ENCODE measurements at places on chromosomes 16 and 17. TPM values are rescaled to one million over a fixed set of nuclear protein-coding genes. Genes with fewer than 3 reads are reported as not detected.

The TP53TG3F gene
- not detected for total RNA-seq

The MKS1 gene
- 10.0 TPM for total RNA-seq

The ITGAD gene
- 0.10 TPM for total RNA-seq

The CBX2 gene
- 2.1 TPM for total RNA-seq

The KRT222 gene
- 0.57 TPM for total RNA-seq

The PRR11 gene
- total RNA-seq = 1.1 TPM

The SLX4 gene
- total RNA-seq = 4.0 TPM

DNA sequence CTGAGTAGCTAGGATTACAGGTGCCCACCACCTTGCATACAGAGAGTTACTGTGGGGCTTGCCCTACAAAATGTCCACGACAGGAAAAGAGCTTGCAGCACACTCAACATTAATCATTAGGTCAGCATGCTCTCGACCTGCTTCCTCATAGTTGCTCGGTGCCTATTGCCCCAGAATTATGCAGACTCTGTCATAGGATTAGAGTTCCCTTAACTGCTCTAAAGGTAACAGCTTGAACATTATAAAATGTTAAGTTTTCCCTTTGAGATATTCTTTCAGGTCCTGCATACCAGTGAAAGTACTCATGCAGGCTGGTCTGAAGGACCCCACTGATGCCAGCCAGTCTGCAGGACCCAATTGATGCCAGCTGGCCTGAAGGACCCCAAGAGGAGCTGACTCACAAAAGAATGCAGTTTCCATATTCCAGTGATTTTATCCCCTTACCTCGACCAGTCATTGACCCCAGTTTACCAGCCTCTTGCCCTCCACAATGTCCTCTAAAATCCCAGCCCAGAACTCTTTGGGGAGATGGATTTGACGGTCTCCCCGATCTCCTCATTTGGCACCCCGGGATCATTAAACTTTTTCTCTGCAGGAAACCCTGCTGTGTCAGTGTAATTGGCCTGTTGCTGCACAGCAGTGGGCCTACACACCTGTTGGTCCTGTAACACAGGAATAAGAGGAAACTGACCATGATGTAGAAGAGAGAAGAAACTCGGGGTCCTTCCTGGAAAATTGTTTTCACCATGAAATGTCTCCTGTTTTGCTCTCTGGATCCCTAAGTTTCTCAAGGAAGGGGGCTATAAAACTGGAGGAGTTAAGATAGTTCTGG, 10.6 kb downstream of the ICAM2 start:
- DNase-seq = no peak

DNA sequence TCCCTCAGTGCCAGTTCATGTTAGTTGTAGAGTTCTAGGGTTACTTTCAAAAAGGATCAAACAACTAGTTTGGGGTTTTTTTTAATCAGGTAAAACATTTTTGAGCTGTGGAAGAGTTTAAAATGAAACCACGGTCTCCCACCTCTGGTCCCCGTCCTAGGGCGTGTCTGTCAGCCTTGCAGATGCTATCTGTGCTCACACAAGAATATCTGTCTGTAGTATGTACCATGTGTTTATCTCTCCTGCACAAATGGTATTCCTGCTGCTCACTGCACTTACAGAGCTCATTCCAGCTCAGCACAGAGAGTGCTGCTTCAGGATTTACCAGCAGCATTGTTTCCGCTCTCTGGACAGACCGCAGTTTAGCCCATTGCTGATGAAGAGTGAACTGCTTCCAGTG, 38.9 kb downstream of the UBN1 start:
- no peak for DNase-seq

DNA sequence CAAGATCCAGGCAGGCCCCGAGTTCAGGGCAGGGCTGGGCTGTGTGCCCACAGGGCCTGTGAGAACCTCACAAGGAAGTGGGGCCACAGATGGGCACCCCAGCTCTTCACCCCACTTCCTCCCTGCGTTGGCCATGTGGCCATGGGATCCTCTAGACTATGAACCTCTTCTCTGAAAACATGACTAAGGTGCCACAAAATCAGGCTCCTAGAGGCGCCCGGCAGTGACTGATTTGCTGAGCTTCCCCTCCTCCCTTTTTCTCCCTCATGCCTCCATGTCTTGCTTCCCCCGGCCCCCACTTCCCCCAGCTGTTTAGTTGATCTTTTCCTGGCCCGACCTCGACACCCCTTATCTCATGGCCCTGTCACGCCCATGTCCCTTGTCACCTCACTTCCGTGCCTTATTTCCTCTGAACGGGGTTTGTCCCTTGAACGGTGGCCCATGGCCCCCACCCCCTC, 87.1 kb downstream of the KCNJ12 start:
- DNase-seq = no peak

- DNase-seq = no peak
Measured at GRCh38 chr17:3896968-3897235, 4.0 kb upstream of the CAMKK1 start.

DNA sequence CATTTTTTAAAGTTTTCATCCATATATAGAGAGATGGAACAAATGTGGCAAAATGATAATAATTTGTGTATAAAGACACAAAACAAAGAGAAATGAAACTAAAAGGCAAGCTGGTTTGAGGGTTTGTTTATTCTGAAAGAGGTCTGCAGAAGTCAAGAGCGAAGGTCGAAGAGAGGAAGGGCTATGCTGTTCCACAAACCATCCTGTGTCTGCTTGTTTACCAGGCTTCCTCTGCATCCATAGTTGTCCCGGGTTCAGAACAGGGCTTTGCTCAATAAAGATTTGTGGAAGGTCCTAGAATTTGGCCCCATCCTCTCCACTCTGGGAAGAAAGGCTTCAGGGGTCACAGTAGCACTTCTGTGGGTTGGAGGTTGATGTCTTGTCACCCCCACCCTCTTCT, 2.4 kb upstream of the MARVELD3 start:
- no peak for DNase-seq

DNA sequence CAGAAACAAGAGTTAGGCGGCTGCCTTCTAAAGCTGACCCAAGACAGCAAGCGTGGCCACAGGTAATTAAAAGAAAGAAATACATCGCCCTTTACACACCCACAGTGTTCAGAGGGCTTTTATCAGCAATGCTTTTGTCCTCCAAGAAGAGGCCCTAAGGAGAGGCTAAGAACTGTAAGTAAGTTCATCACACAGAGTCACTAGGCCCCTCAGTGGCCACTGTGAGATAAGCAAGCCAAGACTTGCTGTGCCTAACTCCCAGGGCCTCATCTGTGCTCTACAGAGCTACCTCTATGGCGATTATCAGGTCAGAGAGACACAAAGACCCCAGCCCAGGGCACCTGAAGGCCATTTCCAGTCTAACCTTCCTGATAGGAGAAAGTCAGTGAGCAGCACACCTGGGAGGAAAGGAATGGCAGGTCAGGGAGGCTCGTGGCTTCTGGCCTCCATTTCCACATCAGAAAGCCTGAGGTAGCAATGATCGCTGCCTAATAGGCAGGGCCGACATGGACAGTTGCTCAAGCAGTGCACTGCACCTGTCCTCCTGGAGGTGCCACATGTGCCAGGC, 545.2 kb upstream of the CDH11 start:
- DNase-seq = no peak

DNA sequence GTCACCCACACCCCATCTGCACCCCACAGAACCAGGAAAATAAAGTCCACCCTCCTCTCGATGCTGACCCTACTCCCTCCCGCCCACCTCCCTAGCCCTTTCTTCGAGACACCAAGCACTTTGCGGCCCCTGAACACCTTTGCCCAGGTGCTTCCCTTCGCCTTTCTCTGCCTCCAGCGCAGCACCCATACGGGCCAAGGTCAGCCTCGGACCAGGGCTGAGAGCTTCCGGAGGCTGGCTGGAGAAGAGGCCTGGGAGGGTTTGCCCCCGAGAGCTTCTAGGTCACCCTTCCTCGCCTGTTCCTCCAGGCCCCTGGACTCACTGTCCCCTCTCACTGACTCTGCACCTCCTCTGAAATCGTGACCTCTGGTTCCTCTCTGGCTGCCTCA, 2.7 kb upstream of the NHERF2 start:
- DNase-seq = no peak

DNA sequence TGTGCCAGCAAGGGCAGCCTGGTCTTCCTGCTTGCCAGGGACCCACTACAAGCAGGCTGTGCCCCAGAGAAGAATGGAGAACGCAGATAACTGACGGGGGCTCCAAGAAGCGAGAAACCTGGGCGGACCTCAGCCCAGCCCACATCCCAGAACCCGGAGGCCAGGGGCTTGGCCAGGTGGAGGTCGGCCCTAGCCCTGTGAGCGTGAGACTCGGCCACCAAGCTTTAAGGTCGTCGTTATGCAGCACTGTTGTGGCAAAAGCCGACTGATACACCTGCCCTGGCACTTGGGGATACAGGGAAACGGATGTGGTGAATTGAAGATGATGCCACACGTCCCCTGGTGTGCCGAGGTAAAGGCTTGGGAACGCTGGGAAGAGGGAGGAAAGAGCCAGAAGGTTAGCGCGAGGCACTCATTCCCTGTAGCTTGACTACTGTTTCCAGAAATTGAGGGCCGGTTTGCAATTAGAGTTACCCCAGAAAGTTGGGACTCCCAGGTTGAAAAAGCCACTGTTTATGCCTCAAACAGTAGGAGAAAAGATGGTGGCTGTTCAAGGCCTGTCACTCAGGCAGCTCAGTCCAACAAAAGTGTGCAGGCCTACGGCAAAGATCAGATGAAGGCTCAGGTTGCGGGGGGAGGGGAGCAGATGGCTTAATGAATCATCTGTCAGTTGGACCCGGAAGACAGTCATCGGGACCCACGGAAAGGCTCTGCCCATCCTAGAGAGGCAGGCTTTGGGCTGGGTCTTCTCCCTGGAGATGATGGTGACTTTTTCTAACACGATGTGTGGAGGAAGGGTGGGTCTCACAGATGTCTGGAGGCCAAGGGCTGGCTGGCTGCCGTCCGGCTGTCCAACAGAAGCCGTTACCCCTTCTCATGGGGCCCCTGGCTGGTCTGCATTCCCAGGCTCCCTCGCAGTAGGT, 45.6 kb upstream of the BAHCC1 start:
- DNase-seq = no peak

- peak; percentile 95 for DNase-seq
Measured at GRCh38 chr16:30052671-30053372, 12.7 kb upstream of the ALDOA start.

DNA sequence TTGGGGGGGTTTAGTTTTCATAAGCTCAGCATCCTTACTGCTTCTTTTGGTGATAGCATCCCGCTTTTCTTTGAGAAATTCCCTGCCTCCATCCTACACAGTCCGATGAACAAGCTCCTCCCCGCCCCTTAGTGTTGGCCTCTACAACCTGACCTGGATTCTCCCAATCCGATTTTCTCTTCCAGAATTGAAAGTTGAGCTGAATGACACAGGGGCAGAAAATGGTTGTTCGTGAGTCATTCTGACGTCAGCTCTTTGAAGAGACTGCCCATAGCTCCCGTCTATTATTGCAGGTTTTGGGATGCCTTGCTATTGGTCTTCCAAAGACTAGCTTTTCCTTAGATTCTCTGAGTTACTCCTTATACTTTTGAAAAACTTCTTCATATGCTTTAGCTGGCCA, 279.7 kb downstream of the SLC39A11 start:
- no peak for DNase-seq

DNA sequence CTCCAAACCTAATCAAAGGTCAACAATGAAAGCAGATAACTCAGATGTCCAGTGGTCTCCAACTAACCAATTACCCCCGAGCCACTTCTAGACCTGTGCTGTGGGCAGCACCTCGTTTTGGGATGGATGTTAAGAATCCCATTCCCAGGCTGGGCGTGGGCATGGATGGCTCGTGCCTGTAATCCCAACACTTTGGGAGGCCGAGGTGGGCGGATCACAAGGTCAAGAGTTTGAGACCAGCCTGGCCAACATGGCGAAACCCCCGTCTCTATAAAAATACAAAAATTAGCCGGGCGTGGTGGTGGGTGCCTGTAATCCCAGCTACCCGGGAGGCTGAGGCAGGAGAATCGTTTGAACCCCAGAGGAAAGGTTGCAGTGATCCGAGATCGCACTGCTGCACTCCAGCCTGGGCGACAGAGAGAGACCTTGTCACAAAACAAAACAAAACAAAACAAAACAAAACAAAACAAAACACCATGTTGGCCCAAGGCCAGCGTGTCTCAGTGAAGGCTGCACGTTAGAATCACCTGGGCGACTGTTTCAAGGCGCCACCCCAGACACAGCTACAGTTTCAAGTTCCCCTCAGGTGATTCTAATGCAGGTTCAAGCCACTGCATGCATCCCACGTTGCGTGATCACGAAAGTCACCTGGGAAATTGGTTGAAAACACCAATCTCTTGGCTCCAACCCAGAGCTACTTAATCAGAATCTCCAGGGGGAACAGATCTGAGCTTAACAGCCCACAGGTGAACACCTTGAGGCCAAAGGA, 21.3 kb downstream of the COX4I1 start:
- DNase-seq = no peak

DNA sequence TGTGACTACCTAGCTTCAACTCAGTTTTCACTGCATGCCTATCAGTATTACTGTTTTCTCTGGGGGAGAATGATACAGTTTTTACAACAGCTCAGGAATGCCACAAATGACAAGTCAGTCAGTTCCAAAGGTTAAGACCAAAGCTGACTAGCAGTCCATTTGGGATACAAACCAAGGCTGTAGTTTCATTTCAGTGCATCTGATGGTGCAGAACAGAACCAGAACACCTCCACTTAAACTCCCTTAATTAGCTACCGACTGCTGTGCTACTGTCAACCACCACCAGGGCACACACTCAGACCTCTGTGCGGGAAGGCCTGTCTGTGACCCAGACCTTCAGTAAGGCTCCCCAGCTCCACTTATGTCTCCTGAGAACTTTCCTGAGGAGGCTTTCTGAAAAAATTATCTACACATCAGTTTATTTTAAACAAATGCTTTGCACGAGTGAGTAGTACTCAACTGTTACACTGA, 20.4 kb downstream of the NFE2L1 start:
- DNase-seq = no peak

DNA sequence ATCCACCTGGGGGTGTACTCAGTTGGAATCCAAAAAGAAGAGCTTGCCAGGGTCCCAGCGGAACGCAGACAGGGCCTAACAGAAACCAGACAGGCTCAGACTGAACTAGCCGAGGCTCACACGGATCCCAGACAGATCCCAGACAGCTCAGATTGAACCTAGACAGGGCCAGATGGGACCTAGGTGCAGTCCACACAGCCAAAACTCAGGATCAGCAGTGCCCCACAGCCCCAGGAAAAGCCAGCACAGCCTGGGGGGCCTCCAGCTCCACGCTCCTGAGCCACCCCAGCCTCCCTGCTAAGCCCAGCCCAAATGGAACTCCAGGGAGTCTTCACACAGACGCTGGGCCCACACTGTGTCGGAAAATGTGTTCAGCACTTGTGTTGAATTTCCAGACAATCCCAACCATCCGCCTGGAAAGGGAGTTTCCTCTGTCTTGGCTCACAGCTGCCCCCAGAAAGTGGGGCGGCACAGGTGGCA, 7.5 kb downstream of the STX1B start:
- DNase-seq = no peak

DNA sequence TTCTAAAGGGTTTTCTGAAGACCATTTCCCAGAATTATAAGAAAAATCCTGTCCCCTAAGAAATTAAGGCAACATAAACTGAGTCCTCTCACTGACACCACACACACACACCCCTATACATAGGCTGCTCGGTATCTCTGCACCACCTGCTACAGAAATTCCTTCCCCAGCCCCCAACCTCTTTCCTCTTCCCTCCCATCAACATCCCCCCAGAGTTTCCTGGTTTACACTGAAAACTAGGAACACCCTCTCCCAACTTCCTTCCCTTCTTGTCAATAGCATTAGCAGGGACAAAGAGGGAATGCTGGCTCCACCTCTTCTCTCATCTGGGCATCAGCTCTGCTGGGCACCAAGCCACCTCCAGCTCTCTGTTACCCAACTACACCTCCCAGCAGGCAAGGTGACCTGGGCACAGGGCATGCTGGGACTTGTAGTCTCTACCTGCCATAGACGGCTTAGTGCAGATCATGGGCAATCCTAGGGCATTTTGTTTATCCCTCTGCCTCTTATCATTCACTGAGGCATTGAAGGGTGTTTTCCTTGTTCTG, 15.7 kb downstream of the CAVIN1 start:
- peak; percentile 81 for DNase-seq
